Central memory CD4-positive, alpha-beta T cell (primary cell): ENCODE measurements at places on chromosomes 1 and 21.

DNA sequence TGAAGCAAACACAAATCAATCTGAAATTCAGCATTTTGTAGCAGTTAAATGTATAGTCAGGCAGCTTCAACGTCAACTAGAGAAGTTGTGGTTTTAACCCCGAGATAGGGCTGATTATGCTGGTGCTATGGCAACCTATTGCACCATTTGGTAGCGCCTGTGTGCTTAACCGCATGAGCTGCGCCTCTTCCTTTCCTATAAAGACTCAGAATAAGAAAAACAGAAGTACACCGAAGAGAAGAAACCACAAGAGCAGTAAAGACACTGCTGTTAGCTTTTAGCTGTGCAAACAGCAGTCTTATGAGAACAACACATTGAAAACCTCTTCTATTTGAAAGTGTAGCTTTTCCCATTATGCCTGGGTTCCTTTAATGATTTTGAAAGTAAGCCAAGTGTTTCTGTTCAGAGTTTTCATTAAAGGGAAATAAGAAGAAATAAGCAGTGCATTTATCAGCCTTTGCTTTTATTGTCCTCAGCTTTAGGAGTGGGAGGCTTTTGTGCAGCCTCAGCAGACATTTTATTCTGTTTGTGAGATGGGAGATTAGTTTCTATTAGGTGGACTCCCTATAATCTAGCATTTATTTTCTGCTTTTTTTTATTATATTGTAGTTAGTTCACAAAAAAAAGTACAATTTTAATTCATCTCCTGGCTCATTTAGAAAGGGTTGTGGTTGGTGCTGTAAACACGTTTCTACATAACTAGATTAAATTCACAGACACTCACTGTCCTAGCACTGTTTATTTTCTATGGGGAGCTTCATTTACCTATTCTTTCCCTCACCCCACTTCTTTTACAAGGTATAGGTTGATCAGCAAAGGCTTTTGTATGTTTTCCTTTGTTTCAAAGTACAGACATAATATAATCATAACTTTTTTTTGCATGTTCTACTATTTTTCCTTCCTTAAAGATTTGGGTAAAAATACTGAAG is 43.3 kb downstream of the PTPRC start:
- peak; percentile 94 for DNase-seq

DNA sequence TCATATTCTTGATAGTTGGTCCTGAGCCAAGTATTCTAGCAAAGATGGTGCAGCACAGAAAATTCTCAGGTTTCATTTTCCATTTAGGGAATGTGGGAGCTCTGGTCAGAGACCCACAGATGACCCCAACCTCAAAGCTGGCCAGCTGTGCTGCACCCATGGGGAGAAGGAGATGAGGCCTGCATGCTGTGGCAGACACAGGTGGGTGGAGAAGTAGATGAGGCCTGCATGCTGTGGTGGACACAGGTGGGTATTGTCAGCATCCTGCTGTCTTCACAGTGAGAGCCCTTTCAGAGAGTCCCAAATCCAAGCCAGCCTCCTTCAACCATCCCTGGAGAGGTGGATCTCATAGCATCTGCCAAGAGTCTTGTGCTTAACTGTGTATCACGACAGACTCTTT is 77.7 kb downstream of the DSCAM start:
- no peak for DNase-seq

GRCh38 chr1:156746728-156747631 is 4.5 kb downstream of the HDGF start:
- DNase-seq, result peak; percentile 42

DNA sequence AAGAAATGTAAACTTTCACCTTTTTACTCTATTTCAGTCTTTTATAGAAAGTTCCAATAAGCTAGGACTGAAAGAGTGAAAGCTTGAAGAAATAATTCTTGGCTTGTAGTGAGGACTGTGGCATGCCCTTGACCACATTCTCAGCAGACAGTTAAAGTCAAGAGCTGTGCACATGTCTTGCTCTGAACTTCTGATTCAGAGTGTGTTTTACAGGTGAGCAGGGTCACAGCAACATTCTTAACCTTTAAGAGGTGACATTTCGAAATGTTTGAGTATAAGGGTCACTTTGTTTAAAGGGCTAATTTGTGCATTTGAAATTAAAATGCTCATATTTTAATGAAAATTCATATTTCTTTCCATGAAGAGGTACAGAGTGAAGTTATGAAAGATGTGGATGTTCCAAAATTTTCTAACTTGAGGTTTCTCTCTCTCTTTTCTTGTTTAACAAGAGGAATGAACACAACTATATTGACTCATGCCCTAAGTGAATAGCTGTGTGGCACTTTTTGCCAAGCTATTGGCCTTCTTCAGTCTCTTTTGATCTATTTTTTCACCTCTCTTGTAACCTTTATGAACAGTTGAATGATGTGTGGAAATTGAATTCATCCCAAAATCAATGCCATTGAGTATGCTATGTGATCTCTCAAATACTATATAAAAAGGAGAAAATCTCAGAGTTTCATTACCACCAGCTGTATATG is 918.1 kb downstream of the ADGRL2 start:
- no peak for DNase-seq

DNA sequence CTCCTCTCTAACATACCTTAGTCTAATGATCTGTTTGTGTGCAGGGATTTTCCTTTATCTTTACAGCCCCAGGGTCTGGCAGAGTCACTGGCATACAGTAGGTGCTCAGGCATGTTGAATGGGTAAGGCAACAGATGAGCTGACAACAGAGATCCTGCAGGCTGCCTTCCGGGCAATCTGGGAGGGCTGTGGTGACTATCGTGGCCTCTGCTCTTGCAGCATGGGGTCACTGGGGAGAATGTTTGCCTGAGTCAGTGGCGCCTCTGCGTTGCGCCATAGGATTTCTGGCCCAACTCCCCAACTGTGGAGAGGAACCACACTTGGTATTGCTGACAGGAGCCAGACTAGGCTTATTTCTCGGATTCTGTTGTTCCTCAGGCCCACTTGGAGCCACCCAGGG is 93.8 kb downstream of the LAMC2 start:
- DNase-seq, result no peak
